Activated CD8-positive, alpha-beta memory T cell treated with anti-CD3 and anti-CD28 coated beads, Interleukin-2, amount 50 U/mL, for 4 hours (primary cell): ENCODE measurements at places on chromosomes 1 and 21.

GRCh38 chr1:234213658-234214128, 159.6 kb upstream of the COA6 start:
- DNase-seq, result no peak

GRCh38 chr1:32907435-32907834, 6.2 kb upstream of the TMEM54 start:
- DNase-seq, result no peak

DNA sequence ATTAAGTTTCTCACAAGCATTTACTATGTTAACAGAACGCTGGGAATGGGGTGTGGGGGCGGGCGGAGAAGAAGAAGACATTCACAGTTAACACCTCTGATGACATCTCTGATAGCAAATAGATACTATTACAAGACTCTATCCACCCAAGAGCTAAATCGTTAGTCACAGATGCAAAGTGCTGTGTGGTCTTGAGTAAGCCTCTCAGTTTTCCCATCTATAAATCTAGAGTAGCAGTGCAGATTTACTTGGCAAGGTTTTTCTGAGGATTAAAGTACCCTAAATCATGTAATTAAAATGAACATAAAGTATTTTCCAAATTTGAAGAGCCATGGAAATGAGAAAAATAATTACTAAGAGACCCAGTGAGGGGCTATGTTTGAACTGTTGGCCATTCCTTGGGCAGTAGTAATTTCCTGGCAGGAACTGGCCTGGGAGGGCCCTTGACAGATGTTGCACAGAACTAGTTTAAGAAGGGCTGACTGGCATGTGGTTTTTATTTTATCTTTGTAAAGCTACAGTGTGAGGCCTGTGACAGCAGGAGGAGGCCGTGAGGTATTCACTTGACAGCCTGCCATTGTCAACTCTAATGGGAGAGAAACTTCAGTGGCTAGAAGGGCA, 58.7 kb upstream of the APOBEC4 start:
- no peak for DNase-seq

- no peak for DNase-seq
Observed at GRCh38 chr1:107692580-107693345, 272.2 kb downstream of the VAV3 start.

- DNase-seq, result no peak
Observed at GRCh38 chr1:47883963-47884362, 113.2 kb downstream of the TRABD2B start.

DNA sequence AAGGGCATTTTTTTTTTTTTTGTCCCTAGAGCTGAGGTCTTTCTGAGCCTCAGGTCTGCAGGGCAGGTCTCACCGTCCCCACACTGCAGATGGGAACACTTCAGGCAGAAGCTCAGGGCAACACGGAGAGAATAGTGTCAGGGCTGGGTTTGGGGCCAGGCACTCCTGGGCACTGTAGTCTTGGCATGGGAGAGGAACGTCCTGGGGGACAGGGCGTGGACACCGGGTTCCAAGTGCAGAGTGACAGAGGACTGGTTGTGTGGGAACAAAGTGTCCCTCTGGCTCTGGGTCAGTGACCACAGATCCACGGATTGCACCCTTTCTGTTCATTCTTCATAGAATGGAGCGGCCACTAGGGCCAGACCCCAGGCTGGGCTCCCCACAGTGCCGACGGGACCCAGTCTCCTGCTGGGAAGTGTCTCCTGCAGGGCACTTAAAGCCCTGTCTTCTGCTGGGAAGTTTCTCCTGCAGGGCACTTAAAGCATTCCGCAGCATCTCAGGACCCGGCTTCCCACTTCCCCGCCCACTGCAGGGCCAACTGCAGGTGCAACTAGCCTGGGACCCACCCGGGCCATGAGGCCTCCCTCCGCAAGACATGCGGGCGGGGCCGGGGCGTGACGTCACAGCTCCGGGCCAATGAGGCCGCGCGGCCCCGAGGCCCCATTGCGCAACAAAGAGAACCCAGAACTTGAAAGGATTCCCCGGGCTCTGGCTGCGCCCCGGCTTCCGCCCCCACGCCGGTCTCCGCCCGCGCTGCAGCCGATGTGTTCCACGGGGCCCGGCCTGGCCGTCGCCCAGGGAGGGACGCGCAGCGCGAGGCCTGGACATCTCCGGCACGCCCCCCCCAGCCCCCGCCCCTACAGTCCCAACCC, 1.2 kb downstream of the GPR153 start:
- peak; percentile 82 for DNase-seq

DNA sequence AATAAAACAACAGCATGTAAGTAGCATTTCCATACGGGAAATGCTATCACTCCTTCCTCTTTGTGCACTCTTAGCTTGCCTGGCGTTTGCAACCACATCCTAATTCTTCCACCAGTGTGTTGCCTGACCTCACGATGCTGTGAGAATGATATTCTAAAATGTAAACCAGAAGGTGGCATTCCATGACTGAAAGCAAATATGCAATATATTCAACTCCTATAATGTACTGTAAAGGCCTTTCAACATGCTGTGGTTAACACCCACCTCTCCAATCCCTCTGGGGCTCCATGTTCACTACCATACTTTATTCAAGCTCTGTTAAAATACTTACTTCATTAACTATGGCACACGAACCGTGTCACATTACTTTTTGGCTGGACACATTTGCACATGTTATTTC, 420.6 kb upstream of the DEPDC1 start:
- DNase-seq, result no peak

- no peak for DNase-seq
Observed at GRCh38 chr1:41343790-41344699, 17.2 kb upstream of the FOXO6 start.

GRCh38 chr21:42476388-42477331, 19.4 kb downstream of the RSPH1 start:
- no peak for DNase-seq

DNA sequence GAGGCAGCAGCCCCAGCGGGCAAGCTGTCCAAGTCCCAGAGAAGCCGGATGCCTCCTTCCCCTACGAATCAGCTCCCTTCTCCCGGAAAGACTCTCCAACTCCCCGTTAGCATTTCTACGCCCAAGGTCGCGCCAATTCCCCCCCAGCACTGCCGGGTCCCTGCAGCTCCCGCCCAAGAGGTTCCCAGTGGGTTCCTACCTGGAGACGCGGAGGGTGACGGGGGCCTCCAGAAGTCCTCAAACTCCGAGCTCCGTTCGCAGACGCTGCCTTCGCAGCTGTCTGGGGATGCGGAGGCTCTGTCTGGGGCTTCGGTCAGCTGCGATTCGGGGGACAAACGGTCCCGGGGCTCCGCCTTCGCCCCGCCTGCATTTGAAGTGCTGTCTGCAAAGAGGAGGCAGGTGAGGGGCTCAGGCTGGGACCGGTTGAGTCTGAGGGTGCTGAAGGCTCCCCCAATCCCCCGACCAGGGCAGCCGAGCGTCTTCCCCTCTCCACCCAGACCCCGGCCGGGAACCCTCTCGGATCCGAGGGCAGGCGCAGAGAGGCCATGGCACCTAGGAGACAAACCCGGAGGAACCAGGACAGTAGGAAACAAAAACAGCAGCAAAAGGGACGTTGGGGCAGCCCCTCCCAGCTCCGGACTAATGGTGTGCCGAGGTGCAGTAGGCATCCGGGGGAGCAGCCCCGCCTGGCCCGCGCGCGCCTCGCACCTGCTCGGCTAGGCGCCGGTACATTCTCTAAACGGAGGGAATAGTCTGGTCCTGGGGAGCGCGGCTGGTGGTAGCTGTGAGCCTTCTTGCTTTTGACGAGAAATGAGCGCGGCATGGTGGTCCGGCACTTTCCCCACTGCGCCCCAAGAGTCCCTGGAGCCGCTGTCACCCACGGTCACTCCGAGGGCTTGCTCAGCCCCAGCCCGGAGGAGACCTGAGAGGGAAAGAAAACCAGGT, 3.8 kb downstream of the GFI1 start:
- peak; percentile 53 for DNase-seq

GRCh38 chr1:30668024-30668423, 55.4 kb downstream of the MATN1 start:
- no peak for DNase-seq

DNA sequence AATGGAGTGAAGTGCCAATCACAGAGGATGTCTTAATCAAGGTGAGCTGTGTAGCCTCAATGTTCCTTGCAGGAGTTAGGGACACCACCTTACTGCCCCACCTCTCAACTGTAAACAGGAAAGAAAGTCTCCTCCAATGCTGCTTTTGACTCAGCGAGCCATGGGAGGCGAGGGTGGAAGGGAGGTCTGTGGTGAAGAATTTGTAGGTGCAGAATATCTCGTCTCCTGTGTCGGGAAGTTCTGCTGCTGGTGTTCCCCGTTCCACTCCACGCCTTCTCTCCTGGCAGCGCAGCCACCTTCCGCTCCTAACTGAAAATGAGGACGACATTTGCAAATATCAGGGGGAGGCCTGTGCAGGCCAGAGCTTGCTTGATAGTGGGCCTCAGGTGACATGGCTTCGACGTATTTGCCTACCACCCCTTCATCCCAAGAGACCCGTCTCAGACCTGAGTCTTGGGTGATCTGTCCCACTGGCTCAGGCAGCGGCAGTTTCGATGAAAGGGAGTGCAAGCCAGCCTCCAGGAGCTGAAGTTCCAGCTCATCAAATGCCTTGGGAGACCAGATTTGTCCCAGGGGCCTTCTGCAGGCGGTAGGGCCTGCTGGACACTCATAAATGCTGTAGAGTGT, 368.3 kb upstream of the C1orf174 start:
- no peak for DNase-seq

DNA sequence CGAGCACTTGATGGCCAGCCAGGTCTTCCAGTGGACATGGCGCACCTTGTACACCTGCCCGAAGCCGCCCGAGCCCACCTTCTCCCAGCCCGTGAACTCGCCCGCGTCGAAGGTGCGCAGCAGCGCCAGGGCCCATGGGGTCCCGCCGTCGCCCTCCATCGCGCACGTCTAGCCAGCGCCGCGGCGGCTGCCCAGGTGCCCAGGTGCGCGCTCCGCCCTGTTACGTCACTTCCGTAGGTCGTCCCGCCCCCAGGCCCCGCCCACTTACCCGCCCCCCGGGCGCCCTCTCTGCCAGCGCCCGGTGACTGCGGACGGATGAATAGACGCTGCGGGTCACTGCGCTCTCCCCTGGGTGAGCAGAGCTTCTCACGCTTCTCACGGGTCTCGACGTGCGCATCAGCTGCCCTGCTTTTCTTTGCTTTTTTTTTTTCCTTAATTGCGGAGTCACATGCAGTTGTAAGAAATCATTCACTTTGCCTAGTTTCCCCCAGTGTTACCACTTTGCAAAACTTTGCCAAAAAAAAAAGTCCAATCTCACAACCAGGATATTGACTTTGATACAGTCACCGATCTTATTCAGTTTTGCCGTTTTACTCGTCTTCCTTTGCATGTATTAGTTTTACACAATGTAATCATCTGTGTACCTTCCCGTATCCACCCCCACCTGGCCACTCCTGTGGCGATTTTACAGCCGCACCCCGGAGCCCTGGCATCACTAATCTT, at the start of gene RIPK4:
Gene RIPK4, minus strand, starts transcription at position 170 of the 723 bp plus-strand sequence. Its CDS starts 11 bp downstream, at position 159.
- DNase-seq, result peak; percentile 63

DNA sequence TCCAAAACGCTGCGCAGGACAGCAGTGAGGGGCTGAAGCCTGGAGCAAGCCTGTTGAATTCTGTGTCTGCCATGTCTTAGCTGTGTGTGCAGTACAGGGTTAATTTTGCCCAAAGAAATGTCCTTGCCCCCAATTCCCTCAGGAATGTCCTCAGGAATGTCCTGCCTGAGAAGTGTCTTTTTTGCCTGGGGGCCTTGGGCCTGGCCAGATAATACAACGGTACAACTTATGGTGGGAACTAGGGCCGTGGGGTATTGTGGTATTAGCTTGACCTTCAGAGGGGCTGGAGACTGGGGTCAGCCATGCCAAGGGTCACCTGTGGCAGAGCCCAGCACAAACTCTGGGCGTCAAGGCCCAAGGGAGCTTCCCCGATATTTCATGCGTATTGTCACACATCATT, 107.7 kb downstream of the AJAP1 start:
- no peak for DNase-seq
